Thyroid gland (tissue), 4 donors: ENCODE measurements at places on chromosomes 1 and 21.

DNA sequence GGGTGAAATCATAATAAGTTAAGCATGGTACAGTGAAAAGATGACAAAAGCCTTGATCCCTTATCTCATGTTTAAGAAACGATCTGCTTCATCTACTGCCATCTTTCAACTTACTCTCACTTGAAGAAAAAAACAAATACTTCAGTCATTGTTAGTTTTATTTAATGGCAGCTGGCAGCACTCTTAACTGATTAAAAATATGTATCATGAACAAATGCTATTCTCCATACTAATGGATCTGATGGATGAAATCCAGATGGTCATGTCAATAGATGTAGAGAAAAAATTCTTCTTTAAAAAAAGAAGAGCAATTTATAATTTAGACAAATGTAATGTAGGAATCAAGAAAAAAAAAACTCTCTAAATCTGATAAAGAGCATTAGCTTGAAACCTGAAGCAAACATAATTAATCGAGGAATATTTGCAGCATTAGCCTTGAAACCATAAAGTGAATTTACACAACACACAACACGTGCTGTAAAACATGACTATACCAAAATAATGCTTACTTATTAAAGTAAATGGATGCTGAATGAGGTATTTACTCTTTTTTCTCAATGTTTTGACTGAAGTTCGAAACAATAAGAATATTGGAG is 579.0 kb upstream of the ADAMTS5 start:
- DNase-seq = no peak

GRCh38 chr1:27489501-27489972 is 430 bp downstream of the WASF2 start:
- no peak for DNase-seq

DNA sequence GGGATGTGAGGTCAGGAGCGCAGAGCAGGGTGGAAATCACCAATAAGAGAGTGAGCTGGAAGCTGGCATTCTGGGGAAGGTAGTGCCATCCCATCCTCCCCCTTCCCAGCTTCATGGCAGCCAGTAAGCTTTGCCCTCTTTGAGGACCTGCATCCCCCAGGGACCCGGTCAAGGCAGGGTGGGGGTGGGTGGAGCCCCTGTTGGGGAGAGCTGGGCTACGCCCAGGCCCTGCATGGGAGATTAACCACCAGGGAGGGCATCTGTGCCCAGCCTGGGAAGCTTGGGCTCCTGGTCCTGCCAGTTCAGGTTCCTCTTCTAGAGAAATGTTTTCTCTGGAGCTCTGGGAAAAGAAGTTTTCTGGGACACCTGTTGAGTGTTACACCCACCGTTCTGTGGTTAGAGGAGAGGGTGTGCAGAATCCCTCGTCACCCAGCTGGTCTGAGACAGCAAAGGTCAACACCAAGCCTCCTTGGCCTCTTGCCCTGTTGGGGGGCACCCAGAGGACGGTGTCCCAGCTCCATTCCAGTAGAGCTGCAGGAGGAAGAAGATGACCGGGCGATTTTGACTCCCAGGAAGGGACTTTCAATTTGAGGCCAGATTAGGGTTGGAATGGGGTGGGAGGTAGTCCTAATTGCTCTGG is 30.1 kb upstream of the TENT5C start:
- no peak for DNase-seq

- peak; percentile 40 for DNase-seq
These were observed 4.4 kb upstream of the DVL1 start for GRCh38 chr1:1353389-1354151.

- no peak for DNase-seq
These were observed 56.2 kb upstream of the FASLG start for GRCh38 chr1:172602706-172603105.

DNA sequence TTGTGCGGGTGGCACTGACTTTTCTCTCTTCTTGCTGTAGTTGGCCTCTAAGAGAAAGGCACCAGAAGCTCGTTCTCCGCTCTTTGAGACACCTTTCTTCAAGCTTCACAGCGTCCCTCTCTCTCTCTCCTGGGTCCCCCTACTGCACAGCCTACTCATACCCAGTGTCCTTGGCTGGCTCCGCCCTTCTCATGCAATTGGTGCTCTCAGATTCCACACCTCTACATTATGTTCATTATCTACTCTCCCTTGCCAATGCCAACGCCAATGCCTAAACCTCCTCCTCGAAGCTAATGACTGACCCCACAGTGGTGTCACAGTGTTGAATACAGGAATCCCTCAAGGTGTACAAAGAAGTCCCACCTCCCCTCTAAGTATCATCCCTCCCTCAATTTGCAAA is 4.8 kb upstream of the DNAJC28 start:
- no peak for DNase-seq

DNA sequence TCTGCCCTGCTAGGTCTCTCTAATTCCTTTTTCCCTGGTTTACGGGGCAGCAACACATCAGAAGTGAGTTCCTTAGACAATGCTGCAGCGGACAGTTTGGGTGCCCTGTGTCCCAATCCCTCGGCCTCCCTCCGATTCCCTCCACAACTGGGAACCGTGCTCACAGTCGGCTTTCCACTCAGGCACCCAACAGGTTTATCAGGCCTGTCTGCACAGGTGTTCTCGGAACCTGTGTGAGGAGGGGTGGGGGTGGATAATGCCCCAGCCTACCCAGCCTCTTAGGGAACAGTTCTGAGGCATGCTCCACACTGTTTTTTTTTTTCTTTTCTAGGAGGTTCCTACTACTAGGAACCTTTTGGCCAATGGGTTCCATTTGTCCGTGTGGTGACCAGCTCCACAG is 131.2 kb downstream of the DISC1 start:
- DNase-seq = no peak

GRCh38 chr1:178031856-178032320 is 62.0 kb upstream of the RASAL2 start:
- peak; percentile 96 for DNase-seq
